NCI-H1930 (cell line): ENCODE measurements at places on chromosomes 2 and 18.
A peak's percentile ranks its signal among the peaks of the same experiment; 100 is the strongest.

DNA sequence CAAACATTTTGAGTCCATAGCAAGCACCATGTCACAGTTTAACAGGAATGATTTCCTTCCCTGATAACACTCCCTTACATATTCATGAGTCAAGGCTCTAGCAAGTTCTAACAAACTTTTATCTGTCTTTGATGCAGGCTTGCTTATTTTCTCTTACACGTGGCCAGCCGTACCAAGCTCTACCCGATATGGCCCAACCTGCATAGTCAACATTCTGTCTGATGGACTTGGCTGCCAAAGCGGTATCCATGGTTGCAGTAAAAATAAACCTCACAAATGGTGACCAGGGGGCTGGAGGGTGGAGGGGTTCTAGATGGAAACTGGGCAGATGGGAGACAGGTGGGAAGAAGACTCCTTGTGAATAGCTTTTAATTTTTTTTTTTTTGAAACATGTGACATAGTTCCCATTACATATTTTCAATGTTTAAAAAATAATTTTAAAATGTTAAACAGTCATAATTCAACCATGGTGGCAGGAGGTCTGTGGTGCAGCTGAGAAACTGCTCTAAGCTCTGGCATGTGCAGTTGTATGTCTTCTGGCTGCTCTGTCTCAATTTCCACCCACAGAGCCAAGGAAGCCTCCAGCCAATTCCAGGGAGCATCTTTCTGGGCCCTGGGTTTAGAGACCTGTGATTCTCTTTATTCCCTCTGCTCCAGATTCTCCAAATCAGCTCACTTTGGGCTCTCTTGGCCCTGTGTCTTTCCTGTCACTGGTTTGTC lies 20.7 kb upstream of the CXCR1 start:
- DNase-seq: no peak

GRCh38 chr18:23690505-23691068 lies 1.3 kb downstream of the LAMA3 start:
- DNase-seq: no peak

DNA sequence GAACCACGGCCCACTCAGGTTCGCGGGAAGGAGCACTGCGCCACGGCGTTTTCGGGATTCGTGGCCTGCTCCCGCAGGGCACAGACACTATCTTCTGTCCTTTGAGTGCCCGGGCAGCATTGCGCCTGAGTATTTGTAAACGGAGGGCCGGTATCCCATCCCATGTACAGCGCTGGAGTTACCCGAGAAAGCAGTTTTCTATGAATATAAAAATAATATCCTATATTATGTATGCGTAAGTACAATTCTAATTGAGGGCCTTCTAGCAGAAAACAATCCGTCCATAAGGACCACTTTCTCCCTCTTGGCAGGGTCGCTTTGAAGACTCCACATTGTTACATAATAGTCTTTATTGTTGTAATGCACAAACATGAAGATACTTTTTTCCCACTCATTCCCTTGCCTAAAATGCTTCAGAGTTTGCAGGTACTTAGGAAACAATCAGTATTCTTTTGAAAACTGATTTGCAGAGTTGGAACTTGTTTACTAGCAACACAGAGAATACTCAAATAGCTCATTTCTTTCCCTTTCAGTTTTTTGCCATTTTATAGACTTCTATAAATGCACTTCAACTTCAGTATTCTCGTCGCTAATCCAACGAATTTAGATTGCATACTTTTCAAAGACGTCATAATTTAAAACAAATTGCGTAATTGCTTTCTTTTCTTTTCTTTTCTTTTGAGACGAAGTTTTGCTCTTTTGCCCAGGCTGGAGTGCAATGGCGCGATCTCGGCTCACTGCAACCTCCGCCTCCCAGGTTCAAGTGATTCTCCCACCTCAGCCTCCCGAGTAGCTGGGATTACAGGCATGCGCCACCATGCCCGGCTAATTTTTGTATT lies 1.0 kb upstream of the REV1 start:
- no peak for DNase-seq

DNA sequence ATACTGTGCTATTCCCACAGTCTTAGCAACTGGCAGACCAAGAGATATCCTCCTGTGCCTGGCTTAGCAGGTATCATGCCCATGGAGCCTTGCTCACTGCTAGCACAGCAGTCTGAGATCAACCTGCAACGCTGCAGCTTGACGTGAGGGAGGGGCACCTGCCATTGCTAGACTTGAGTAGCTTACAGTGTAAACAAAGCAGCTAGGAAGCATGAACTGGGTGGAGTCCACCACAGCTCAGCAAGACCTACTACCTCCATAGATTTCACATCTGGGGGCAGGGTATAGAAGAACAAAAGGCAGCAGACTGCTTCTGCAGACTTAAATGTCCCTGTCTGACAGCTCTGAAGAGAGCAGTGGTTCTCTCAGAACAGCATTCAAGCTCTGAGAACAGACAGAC lies 74.8 kb downstream of the AKAIN1 start:
- no peak for DNase-seq

GRCh38 chr2:85898881-85899280 lies 10.1 kb upstream of the ST3GAL5 start:
- DNase-seq: no peak

- DNase-seq: no peak
Observed at GRCh38 chr2:149221002-149221401, 109.4 kb upstream of the LYPD6 start.

DNA sequence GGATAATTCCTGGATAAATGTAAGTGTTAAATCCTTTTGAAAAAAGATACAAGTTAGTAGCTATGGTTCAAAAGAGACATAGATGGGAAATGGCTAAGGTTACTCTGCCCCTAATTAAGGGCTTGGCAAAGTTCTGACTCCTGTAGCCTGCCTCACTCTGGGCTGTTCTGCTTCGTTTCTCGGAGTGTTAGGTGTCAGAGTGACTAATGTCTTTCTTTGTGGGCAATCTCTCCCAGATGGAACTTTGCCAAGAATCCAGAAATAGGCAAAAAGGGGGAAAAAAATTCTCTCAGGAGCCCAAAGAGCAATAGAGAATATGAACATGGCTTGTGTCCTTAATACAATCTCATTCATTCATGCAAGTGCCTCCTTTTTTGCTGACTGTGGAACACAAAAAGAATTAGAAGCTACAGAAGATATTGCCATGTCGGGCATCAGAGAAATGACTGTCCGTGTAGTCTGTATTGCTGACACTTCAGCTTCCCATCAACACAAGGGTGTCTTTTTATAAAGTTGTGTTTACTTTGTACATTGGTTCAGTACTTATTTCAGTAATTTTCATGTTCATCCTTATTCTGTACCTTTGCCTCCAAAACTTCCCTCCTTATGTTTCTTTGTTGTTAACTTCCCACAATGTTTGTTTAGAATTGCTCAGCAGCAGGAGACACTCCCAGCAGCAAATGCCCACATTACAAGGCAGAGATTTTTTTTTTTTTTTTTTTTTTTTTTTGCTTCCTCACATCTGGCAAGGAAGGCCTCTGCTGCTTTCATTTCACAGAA lies 134.0 kb downstream of the FTCDNL1 start:
- no peak for DNase-seq

DNA sequence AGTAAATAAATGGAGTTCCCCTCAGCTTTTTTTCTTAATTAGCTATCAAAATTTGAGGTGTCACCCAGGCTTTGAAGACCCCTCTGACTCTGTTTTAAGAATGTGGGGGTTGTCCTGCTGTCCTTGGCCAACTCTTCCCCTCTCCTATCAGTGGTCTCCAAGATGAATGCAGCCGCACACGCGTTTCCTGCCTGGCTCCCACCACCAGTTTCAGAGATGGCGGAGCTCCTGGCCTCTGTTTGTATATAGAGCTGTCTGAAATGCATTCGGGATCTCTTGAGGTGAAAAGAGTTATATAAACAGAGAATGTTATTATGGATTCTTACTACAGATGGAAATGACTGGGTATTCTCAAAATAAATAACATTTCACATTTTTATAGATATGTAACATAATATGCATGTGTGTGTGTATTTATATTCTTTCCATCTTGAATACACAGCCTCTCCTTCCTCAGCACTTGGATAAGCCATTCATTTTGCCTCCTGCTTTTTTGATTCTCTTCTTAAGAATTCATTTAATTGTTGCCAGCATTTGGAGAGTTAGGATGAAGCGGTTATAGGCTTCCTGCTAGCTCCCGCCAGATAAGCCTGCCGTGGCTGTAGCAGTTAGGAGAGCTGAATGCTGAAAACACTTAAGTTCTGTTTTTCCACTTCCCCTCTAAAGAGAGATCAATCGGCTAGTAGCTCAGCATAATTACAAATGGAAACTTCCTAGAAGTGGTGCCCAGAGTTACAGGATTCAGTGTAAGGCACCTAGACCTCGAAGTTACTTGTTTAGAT lies 659.3 kb upstream of the FANCL start:
- DNase-seq: no peak

- DNase-seq: no peak
Observed at GRCh38 chr2:64967601-64968000, 21.6 kb upstream of the SLC1A4 start.

- DNase-seq: no peak
Observed at GRCh38 chr18:23183411-23184150, 48.3 kb downstream of the CABLES1 start.

GRCh38 chr2:12014088-12014960 lies 267.9 kb downstream of the LPIN1 start:
- DNase-seq: no peak

DNA sequence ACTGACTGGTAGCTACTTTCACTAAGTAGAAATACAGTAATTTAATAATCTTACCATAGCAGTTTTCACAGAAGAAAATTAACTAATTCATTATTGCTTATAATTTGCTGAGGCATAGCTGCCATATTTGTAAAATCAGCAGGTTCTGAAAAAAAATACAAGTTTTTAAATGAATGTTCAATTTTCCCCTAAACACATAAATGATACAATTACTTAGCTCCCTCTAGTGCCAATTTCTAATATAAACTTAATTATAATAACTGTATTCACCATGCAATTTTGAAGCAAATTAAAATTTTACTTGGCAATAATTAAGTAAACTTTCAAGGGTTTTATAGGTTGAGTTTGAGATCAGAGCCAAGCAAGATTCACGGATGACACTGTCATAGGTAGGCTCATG lies 1321.6 kb upstream of the ACVR2A start:
- no peak for DNase-seq

- no peak for DNase-seq
Observed at GRCh38 chr2:40130251-40130994, 321.5 kb downstream of the SLC8A1 start.

DNA sequence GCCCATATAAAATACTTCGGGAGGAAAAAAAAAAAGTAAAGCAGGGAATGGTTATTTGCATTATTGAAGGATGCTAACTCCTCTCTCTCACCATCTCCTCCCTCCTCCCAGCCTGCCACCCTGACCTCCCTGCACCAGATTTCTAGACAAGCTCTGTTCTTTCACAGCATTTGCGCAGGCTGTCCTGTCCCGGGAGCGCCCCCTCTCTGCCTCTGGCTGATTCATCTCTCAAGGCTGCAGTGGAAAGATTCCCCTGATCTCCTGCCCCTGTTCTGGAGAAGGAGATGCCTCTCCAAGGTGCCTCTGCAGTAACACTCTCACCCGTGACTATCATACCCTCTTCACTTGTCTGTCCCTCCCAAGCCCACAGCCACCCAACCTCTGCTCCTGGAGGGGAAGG lies 38.5 kb downstream of the COL4A4 start:
- no peak for DNase-seq

DNA sequence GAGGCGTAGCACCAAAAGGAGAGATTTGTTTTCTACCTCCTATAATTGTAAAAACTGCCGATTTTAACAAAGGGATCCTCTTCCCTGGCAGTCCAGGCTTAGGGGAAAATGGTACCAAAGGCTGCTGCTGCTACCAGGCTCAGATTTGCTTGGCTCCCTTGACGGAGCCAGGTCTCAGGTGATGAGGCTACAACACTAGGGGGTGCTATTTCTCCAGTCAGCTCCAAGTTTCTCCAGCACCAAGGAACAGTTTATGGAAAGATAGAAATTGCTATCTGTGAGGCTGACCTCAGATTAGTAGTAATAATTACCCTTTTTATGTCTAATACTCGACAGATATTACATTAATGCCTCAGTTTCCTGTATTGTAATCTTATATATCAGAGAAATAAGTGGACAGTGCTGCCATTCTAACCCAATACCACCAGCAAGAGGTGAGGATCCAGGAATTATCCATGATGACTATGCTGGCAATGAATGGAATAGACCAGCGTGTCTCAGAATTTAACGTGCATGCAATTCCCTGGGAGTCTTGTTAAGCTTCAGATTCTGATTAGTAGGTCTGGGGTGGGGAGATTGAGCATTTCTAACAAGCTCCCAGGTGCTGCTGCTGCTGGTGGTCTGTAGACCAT lies 111.3 kb downstream of the ESCO1 start:
- peak; percentile 58 for DNase-seq

DNA sequence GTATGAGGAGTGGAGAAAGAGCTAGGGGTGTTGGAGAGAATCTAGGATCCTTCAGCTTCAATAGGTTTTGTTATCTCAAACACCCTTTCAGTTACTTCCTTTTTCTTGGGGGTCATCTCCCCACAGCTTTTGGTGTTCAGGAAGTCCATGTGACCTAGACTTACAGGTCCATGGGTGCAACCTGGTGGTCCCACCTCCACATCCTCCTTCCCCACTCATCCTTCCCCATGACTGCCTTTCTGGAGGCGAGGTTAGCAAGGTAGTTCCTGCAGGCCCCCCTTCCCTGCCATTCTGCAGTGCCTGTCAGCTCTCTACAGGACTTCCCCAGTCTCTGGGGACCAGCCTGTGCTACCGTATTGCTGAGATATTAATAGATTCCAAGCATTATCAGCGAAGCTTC lies 107.6 kb downstream of the TMEM17 start:
- no peak for DNase-seq

DNA sequence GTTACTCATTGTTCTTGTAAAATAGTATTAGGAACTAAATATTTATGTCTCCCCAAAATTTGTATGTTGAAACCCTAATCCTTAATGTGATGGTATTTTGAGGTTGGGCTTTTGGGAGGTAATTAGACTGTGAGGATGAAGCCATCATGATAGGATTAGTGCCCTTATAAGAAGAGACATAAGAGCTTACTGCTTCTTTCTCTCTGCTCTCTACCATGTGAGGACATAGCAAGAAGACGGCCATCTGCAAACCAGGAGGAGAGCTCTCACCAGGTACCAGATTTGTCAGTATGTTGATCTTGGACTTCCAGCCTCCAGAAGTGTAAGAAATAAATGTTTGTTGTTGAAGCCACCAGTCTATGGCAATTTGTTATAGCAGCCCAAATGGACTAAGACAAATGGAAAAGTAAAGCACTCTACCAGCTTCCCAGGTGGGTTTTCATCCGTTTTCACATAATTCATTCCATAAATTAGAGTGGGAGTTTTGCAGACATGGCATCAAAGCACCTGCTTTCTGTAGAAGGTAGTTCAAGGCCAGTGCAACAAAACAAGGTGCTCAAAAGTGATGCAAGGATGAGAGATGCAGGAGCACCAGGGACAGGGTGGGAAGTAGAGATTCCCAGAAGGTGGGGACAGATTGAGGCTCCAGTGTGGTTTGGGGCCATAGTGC lies 70.7 kb downstream of the MYCN start:
- no peak for DNase-seq

DNA sequence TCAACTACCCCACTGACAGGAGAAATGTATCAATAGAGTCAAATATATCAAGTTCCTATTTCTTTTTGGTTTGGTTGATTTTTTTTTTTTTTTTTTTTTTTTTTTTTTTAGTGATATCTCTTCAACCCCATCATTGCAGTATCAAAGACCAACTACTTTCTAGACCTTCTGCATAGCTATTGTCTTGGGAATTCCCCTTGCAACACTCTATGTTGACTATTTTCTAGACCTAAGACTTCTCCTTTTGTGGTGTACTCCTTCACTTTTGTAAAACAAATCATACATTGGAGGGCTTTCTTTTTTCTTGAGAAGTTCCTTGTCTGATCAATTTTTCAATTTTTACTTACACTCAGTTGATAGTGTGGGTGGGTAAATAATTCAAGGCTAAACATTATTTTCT lies 46.5 kb upstream of the NR4A2 start:
- DNase-seq: no peak
